Upper lobe of right lung (tissue), 1 donor: ENCODE measurements at places on chromosomes 12 and 14.

DNA sequence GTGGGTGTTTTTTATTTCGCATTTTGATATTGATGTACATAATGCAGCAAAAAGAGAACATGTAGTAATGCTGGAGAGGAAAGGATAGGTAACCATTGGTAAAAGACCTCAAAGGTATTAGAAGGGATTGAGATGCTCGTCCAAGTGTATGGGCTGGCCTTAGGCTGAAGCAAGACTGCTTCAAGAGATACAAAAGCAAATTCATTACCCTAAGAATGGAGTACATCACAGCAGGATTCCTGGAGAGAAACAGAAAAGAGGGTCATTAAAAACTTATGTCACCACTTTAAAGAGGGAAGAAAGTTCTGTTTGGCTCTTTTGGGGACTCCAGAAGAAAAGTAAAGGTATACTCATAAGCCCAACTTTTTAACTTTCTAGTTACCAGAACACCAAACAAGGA lies 420.5 kb downstream of the ZFP36L1 start:
- peaks cover 36% of the 10 kb centered on the region for H3K4me1 ChIP-seq
- no peak for DNase-seq
- no peaks in the 10 kb centered on the region for H3K36me3 ChIP-seq
- no peak overlapping the region for H3K27ac ChIP-seq

DNA sequence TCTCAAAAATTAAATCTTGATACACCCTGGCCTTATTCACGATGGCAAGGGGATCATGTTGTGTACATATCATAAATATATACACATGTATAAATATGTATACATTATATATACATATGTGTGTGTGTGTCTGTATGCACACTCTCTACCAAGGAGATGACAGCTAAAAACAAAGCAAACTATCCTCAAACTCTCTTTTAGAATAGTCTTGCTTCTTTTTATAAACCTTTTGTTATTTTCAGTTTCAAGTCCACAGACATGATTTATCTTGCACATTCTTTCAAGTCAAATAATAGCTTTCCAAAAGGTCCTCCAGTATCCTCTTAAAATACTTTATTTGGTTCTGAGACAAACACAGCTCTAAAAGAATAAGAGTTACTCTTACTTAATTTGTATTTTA lies 8.4 kb downstream of the ANO6 start:
- no peak for DNase-seq
- H3K4me3 ChIP-seq, result no peak overlapping the region
- H3K27ac ChIP-seq, result no peak overlapping the region
- peaks cover 31% of the 10 kb centered on the region for H3K4me1 ChIP-seq
- H3K36me3 ChIP-seq, result no peaks in the 10 kb centered on the region
- no peaks in the 10 kb centered on the region for H3K27me3 ChIP-seq

GRCh38 chr12:67721248-67721647 lies 72.7 kb downstream of the DYRK2 start:
- no peak for DNase-seq
- H3K27ac ChIP-seq, result no peak overlapping the region
- H3K4me1 ChIP-seq, result peaks cover 5% of the 10 kb centered on the region
- H3K4me3 ChIP-seq, result no peak overlapping the region
- no peaks in the 10 kb centered on the region for H3K36me3 ChIP-seq
- H3K27me3 ChIP-seq, result no peaks in the 10 kb centered on the region

DNA sequence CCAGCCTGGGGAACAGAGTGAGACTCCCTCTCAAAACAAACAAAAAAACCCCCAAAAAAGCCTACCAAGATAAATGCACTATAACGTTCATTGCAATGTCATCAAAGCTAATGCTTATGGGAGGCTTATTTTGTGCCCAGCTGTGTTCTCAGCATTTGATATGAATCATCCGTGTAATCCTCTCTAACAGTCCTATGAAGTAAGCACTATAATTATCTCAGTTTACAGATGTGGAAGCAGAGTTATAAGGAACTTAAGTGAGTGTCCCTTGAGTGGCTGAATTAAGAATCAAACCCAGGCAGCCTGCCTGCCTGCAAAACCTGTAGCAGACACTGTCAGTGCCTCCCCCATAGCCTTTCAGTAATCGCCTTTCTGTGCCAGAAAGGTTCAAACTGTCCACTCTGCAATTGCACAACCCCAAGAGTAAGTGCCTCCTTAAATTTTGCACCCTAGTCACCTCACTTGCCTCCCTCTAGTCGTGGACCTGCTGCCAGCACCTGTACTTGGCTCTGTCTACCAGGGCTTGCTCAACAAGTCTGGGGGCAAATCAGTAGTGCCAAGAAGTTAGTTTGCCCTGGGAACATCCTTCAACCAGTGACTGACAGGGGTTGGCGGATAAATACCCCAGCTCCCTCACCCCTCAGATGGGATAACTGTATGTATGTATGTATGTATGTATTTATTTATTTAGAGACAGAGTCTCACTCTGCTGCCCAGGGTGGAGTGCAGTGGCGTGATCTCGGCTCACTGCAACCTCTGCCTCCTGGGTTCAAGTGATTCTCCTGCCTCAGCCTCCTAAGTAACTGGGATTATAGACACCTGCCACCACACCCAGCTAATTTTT lies 23.8 kb upstream of the PPP1CC start:
- no peak overlapping the region for H3K27ac ChIP-seq
- H3K4me1 ChIP-seq, result no peaks in the 10 kb centered on the region
- no peaks in the 10 kb centered on the region for H3K27me3 ChIP-seq

GRCh38 chr12:73106296-73106695 lies 834.1 kb downstream of the TRHDE start:
- H3K4me3 ChIP-seq, result no peak overlapping the region
- no peak overlapping the region for H3K27ac ChIP-seq
- H3K27me3 ChIP-seq, result no peaks in the 10 kb centered on the region
- H3K36me3 ChIP-seq, result no peaks in the 10 kb centered on the region
- no peaks in the 10 kb centered on the region for H3K4me1 ChIP-seq
